ENCODE measurements at places on chromosomes 2 and 18.

DNA sequence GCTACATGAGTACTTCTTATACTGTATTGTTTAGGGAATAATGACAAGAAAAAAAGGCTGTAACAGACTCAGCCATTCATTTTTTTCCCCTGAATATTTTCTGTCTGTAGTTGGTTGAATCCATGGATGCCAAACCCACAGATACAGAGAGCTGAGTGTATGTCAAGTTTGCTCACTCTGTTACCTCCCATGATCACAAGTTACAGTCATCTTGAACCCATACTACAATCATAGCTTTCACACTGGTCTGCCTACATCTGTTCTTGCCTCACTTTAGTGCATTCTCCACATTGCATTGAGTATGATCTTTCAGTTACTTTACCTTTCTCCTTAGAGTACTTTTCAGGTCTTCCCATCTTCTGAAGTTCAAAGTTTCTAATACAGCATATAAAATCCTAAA lies 94.0 kb downstream of the BIRC6 start:
- no peak for DNase-seq

GRCh38 chr2:239882781-239883180 lies 142.4 kb downstream of the NDUFA10 start:
- DNase-seq, result no peak

DNA sequence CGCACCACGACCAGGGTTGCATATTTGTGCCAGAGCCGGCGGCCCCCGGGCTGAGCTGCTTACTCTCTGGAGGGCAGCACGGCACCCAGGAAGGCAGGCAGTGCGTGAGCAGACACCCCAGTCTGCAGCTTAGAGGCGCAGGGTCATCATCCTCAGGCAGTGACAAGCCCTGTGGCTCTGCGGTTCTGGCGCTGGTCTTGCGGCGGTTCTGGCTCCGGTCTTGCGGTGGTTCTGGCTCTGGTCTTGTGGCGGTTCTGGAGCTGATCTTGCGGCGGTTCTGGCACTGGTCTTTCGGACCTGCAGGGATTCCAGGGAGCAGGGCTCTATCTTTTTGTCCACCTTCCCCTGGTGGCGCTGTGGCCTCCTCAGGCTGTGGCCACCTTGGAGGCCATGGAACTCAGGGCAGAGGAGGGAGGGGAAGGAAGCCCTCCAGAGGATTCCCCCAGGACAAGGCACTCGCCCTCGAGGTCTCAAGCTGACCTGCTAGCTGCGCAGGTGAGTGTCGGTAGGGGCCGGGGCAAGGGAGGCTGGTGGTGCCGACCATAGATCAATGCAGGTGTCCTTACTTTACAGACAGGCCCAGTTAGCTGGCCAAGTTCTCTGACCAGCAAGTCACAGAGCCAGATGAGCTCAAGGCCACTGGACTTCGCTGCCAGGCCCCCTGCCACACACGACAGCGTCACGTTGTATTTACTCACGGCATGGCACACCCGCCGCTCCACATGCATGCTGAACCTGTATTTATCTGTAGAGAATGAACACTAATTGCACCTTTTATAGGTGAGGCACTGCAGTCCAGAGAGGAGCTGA lies 14.9 kb downstream of the ESPNL start:
- no peak for DNase-seq

DNA sequence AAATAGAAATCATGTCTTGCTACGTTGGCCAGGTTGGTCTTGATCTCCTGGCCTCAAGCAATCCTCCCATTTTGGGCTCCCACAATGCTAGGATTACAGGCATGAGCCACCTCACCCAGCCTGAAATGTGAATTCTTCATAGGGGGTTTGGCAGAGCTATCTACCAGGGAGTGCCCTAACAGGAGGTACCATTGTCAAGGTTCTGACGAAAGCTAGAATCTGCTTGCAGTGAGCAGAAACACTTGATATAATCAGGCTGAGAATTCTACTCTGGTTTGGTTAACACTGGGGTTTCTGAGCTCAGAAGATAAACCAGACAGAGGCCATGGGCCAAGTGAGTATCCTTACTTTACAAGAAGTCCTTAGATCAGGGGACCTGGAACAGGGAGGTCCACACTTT lies 7.2 kb upstream of the LAMA3 start:
- DNase-seq, result no peak

GRCh38 chr18:31513189-31513935 lies 15.4 kb downstream of the DSG2 start:
- DNase-seq, result peak; percentile 92

GRCh38 chr2:227280895-227281294 lies 44.2 kb upstream of the MFF start:
- peak; percentile 14 for DNase-seq

- no peak for DNase-seq
These were observed 30.3 kb upstream of the SAP130 start for GRCh38 chr2:128058114-128058513.

DNA sequence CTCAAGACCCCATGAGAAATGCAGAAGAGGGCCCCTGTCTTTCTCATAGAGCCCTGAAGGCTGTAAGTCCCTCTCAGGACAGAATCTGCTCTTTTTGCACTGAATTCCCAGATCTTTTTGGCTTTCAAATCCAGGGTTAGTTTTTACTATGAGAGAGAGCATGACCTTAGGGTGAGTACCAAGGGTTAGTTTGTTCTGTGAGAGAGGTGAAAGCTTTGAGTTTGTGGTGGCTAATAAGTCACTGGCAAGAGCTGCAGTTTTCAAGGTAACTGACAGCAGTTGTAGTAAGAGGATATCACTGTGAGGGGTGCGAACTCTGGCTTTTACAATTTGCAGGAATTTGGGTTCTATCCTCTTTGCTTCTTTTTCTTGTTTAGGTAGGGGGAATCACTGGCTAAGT lies 248.4 kb upstream of the KCNH7 start:
- no peak for DNase-seq

- DNase-seq, result no peak
These were observed 183.1 kb downstream of the STK39 start for GRCh38 chr2:168064011-168064998.

- no peak for DNase-seq
These were observed 31.9 kb downstream of the HS1BP3 start for GRCh38 chr2:20618886-20619521.

- no peak for DNase-seq
These were observed 249.0 kb downstream of the DYSF start for GRCh38 chr2:71702071-71702970.

DNA sequence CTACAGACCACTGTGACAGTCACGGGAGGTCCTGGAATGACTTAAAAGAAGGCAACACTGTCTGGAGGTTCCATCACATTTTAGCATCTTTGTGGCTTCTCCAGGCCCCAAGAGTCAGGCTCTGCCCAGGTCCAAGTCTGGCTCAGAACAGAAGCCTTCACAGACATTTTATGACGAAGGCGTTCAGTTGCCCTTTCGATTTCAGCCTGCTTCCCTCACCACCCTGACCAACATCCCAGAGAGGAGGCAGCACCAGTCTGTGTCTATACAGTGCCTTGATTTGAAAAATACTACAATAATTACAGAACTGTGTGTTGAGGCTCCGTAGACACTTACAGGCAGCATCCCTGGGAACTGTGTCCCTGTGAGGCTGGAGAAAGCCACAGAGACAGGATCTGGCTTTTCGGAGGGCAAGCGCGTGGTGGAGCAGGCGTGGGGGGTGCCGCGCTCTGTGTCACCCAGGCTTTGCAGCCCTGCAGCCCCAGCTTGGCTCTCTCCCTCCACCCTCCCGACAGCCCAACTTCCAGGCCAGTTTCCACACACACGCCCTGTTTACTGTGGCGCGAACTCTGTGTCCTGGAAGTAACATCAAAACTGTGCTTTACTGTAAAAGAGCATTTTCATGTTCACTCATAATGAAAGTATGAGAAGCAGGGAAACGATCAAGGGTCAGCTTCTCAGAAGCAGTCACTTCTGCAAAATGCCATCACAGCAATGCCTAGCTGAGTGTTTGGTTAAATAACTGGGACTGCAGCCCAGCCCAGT lies 153.5 kb upstream of the ALKAL2 start:
- no peak for DNase-seq
